ENCODE measurements at places on chromosomes 11 and 22.

GRCh38 chr11:12864316-12865156 is 144.6 kb upstream of the RASSF10 start:
- no peak for DNase-seq

GRCh38 chr11:45927332-45927683 is 4.9 kb downstream of the LARGE2 start:
- no peak for DNase-seq

- no peak for DNase-seq
These were observed 117.8 kb downstream of the CCDC81 start for GRCh38 chr11:86492370-86493010.

- no peak for DNase-seq
These were observed 49.0 kb upstream of the PPP6R3 start for GRCh38 chr11:68411501-68411991.

GRCh38 chr11:21321530-21321929 is 652.1 kb downstream of the NELL1 start:
- no peak for DNase-seq

GRCh38 chr11:126246636-126247035 is 22.1 kb downstream of the SRPRA start:
- no peak for DNase-seq

GRCh38 chr22:20783844-20784723 is 10.2 kb downstream of the SERPIND1 start:
- peak; percentile 47 for DNase-seq

- no peak for DNase-seq
These were observed 66.2 kb upstream of the CSNK1E start for GRCh38 chr22:38383417-38383816.

DNA sequence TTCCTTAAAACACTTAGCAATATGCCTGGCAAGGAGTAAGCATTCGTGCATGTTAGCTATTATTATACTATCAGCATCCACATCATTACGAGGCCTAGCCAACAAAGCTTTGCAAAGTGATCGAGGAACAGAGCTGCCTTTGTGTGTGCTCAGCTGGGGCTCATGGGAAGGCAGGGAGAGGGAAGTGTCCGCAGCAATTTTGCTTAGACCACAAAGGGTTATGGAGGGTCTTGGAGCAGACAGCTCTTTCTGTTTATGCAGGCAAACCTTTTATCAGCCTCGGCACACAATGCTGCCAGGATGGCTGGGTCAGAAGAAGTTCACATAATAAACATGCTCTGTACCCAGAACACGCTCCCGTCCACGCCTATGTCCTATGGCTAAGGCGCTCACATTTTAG is 10.9 kb upstream of the DKK3 start:
- DNase-seq = no peak

DNA sequence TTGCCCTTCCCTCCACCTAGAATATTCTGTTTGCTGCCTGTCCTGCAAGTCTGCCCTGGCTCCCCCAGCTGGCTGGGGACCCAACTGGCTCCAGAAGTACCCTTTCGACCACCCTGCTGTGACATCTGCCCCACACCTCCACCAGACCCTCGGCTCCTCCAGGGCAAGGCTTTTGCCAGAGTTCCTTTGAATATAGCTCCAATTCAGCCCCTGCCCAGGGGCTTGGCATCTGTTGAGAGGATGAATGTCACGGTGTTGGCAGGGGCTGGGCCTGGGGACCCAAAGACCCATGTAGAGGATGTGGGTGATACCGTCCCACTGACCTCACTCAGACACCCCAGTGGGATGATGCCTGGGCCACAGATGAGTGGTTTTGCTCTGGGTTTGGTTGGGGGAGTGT is 4.0 kb downstream of the NLRP6 start:
- DNase-seq = peak; percentile 11

GRCh38 chr11:127074151-127074761 is 73.7 kb upstream of the KIRREL3 start:
- DNase-seq = peak; percentile 30

- no peak for DNase-seq
These were observed 42.8 kb upstream of the SLC37A2 start for GRCh38 chr11:125020342-125020741.

DNA sequence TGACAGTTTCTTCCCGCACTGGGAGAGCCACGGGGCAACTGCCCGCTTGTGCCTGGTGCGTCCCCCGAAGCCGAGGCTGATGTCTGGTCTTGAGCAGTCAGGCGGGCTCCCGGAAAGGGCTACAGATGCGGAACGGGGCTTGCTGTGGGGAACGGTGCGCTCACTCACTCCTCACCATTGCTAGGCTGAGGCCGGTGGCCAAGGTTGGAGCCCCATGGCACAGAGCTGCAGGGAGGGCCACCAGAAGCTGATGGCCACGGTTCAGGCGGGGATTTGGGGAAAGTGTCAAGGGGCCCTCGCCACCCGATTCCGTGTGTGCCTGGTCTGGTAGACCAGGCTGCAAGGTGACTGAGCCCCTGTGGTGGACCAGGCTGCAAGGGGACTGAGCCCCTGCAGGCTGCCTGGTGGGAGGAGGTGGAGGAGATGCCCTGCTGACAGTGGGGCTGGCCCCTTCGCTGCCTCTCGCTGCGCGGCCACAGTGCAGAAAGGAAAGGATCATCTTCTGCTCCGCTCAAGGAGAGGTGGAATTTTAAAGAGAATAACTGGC is 1315.8 kb downstream of the BRD1 start:
- DNase-seq = no peak

DNA sequence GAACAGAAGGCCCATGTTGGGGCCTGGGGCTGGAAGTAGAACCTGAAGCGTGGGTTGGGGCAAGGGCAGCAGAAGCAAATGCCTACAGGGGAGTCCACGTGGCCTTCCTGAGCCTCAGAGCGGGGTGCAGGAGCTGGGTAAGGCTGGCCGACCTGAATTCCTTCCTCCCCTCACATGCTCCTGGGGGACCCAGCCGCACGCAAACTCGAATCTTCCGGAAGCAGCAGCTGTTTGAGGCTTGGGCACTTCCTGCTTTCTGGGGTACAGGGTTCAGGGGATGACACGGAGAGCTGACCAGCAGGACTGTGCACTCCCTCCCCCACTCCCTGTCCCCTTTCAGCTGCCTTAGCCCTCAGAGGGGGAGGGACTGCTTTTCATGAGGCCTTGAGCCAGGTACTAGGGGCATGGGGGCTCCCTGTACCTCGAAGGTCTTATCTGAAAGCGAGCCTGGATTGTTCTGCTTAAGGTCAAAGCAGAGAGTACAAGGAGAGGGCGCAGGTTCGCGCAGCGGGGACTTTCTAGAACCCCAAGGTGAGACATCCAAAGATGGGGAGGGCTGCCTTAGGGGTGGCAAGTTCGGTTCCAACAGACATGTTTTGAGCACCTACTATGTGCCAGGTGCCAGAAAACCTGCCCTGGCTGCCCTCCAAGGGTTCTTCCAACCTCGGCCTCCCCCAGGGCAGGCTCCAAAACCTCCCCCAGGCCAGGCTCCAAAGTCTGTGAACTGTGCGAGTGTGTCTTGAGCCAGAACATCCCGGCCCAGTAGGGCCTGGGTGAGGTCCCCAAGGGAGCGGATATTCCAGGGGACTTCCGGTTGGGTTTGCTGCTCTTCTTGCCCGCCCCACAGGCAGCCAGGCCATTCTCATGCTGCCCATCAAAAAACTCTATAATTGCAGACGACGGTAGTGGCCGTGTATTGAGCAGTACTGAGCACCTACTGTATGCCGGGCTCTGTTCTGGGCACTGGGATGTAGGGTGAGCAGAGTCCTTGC is 1.7 kb downstream of the NCF4 start:
- DNase-seq = peak; percentile 62

DNA sequence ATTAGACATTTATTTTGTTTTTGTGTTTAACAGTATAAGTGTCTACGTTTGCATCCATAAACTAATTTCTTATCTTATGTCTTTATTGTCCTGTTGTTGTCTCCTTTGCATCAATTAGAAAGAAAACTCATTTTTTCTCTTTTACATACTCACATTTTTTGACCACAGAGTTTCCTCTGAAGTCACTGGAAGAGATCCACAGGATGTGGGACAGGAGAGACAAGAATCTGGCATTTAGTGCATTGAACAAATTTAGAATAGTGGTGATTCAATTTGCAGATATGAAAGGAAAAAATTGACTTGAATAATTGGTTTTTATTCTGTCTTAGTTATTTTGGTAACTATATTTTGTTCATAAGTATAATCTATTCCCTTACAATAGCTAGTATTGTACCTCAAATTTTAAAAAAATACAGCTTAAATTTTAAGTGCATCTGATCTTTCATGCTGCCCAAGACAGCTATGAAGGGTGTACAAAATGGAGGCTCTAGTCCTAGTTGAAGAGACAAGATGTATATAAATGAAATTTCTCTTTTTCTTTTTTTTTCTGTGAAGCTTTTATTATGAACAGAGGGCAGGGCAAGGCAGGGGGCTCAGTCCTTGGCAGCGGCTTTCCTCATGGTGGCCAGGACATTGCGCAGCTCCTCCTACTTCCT is 24.4 kb downstream of the HORMAD2 start:
- DNase-seq = no peak

GRCh38 chr11:96228473-96228891 is 114.5 kb downstream of the MAML2 start:
- DNase-seq = no peak

- no peak for DNase-seq
These were observed 84.1 kb downstream of the C11orf91 start for GRCh38 chr11:33616552-33616951.

GRCh38 chr11:27842290-27842689 is 142.0 kb upstream of the BDNF start:
- DNase-seq = no peak

DNA sequence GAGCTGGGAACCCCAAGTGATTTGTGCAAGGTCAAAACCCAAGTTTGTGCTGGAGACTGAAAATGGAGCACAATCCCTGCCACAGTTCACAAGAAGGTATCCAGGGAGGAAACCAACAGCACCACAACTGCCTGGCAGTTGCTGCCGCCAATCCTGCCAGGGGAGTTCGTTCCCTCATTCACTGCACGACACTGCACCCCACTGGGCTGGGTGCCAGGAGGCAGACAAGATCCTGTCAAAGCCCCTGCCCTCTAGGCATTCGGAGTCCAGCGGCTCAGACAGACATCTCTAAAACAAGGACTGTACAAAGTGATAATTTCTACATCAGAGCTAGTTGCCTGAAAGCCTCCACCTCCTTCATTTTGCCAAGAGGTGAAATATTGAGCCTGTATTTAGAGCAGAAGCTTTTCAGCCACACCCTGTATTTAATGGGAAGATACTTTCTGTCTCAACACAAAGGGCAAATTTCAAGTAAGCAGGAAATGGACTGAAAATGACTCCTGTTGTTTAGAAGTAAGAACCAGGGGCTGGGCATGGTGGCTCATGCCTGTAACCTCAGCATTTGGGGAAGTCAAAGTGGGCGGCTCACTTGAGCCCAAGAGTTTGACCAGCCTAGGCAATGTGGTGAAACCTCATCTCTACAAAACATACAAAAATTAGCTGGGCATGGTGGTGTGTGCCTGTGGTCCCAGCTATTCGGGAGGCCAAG is 277.4 kb upstream of the NARS2 start:
- DNase-seq = no peak

- DNase-seq = no peak
These were observed 15.5 kb downstream of the NEU3 start for GRCh38 chr11:75004215-75004614.

DNA sequence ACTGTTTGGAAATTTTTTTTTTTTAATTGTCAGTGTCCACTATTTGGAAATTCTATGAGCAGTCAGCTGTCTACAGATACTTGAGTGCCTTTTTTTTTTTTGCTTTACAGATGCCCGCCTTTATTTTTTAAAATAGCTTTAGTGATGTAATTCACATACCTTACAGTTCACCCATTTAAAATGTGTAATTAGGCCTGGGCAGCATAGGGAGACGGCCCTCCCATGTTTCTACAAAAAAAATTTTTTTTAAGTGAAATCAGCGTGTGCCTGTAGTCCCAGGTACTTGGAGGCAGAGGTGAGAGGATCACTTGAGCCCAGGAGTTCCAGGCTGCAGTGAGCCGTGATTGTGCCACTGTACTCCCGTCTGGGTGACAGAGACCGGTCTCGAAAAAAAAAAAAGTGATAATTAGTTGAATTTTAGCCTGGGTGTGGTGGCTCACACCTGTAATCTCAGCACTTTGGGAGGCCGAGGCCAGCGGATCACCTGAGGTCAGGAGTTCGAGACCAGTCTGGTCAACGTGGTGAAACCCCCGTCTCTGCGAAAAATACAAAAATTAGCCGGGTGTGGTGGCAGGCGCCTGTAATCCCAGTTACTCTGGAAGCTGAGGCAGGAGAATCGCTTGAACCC is 1.5 kb downstream of the ZNF143 start:
- DNase-seq = no peak

- peak; percentile 57 for DNase-seq
These were observed 27.3 kb downstream of the MARK2 start for GRCh38 chr11:63866211-63866610.

GRCh38 chr22:35860837-35861236 is 143.2 kb downstream of the APOL5 start:
- no peak for DNase-seq

- no peak for DNase-seq
These were observed 16.9 kb upstream of the TRMU start for GRCh38 chr22:46318576-46318975.

GRCh38 chr22:35274154-35274871 is 17.0 kb downstream of the HMGXB4 start:
- no peak for DNase-seq

GRCh38 chr11:75781296-75781695 is 12.7 kb downstream of the DGAT2 start:
- no peak for DNase-seq

DNA sequence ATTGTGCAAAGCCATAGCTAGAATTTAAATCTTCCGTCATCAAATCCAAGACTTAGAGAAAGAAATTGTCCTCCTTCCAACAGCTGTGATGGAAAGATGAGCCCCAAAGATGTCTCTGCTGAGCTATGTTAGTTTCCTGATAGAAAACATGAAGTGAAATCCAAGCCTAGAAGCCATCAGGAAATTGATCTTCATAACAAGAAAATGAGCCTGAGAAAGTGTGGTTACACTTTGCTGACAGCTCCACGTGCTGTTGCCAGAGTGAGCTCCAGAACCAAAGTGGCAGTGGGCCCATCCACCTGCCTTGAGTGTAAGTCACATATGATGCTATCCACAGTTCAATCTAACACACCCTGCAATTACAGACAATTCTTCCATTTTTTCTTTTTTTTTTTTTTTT is 58.0 kb upstream of the UBASH3B start:
- DNase-seq = no peak

- no peak for DNase-seq
These were observed 134.3 kb downstream of the BRD1 start for GRCh38 chr22:49693416-49693815.

DNA sequence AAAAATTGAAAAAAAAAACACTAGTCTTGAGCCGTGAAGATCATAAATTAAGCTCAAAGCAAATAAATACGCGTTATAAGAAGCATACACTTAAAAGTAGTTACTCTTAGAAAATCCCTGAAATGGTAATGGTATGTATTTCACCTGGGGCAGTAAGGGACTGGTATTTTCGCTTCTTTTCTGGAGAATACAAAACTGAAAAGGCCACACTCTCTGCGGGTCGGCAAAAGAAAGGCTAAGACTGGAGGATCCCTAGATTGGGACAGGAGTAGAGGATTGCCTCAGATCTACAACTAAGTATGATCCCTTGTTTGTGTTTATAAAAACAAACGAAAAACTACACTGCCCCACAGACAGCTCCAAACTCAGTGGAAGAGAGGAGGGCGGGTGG is 617 bp downstream of the TSG101 start:
- DNase-seq = no peak
